ENCODE measurements at places on chromosomes 16 and 17.

GRCh38 chr17:60314423-60314822 lies 77.5 kb downstream of the USP32 start:
- DNase-seq, result no peak

DNA sequence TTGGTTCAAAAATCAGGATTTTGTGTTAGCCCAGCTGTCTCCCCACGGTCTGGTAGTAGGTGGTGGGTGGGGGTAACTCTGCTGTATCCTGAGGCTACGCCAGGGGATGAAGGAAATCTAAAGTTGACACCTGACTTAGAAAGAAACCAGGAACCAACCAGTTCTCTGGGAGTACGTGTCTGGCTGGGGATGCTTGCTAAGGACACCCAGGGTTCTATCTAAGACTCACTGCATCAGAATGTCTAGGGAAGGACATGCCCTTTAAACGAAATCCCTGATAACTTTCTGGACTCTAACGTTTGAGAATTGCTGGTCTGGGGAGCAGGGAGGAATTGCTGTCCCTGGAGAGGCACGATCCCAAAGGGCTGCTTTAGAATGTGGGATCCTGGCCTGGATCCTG lies 39.2 kb upstream of the CES5A start:
- DNase-seq, result no peak

DNA sequence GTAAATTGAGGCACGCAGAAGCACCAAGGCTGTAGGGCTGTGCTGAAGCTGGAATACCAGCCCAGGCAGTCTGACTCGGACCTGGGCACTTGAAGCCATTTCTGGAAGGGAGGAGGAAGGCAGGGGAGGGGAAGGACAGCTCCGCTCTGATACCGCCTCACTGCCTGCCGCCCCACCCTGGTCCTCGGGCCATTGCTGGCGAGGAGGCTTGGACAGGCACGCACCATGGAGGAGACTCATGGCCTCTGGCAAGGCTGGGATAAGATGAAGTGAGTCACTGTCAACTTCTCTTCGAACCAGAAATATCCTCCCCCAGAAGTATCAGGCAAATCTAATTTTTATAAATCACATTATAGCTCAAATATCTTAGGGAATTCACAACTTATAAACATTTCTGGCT lies 81.3 kb downstream of the SDK2 start:
- no peak for DNase-seq

DNA sequence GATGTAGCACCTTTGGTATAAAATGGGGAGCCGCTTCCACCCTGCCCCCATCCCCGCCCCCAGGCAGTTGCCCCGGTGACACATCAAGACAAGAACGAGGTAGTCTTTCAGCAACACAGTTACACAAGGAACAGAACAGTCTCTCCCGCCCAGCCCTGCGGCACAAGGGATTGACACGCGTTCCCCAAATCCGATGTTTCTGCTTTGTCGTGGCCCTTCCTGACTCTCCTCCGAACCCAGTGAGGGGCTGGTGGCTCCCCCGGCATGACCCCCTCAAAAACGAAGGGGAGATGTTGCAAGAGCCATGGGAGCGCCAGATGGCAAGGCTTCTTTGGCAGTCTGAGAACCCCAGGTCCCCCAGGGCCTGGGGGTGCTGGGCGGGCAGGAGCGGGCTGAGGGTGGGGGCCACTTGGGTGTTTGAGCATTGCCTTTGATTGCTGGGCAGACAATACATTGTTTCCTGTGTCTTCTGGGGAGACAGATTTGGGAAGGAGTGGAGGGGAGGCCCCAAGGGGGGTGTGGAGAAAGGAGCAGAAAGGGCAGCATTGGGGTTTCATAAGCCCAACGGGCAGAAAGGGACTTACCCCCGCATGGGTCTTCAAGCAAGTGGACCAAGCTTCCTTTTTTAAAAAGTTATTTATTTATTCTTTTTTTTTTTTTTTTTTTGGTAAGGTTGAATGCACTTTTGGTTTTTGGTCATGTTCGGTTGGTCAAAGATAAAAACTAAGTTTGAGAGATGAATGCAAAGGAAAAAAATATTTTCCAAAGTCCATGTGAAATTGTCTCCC lies 16.6 kb downstream of the COL1A1 start:
- no peak for DNase-seq

GRCh38 chr17:73546770-73547536 lies 97.3 kb downstream of the SDK2 start:
- no peak for DNase-seq

GRCh38 chr16:77536809-77537208 lies 102.0 kb upstream of the ADAMTS18 start:
- no peak for DNase-seq

- peak; percentile 29 for DNase-seq
Observed at GRCh38 chr17:82497483-82498405, 21.8 kb upstream of the FOXK2 start.

DNA sequence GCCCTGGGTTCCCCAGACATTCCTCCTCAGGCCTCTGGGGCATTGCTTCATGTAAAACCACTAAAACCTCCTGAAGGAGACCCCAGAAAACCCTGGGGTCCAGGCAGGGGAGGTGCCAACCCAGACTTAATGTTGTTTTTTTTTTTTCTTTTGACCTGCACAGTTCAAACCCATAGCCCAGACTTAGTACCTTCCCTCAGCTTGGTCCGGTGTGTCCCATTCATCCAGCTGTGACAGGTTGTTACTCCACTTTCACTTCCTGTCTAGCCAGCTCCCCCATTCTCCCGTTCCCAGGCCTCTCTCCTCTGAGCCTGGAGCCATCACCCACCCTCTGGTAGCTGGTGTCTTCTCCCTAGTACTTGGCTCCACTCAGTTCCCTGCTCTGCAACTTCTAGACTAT lies 4.8 kb downstream of the CDR2L start:
- DNase-seq, result no peak

- DNase-seq, result no peak
Observed at GRCh38 chr16:2514333-2515179, 804 bp downstream of the ATP6V0C start.

DNA sequence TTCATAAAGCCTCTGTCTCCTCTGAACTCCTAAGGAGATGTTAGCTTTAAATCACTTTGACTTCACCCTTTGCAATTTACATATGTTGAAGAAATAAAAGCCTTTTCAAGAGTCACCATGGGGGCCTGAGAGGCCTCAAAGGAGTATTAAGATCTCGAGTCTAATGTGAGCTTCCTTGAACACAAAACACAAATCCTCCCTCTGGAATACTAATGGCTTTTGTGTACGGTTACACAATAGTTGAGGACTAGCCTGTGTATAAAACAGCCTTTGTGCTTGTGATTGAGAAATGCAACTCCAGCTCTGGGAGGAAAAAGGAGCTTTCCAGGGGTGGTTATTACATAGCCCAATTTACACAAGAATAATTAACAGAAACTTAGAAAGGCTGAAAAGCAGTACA lies 1140.2 kb downstream of the CDH11 start:
- DNase-seq, result no peak

DNA sequence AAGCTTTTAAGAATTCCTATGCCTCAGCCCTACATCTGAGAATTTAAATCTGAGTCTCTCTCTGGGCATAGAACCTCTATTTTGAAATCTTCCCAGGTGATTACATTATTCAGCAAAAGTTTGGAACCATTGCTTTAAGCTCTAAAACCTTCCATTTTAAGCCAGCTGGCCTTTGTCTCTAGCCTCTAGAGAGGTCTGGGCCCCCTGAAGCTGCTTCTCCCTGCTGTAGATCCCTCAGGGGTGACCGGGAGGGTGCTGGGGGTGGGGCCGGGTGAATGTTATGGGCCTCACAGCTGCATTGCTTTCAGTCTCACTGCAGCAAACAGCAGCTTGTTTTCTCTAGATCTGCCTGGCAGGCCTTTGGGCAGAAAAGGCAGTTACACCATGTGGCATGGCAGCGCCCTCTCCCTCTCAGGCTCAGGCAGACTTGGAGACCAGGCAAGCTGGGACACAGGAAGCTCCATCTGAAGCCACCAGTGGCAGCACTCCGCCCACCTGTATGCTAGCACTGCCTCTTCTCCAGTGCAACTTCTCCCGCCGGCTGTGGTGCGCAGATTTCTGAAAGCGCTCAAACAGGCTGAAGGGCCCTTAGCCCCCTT lies 66.3 kb downstream of the MPRIP start:
- DNase-seq, result no peak

DNA sequence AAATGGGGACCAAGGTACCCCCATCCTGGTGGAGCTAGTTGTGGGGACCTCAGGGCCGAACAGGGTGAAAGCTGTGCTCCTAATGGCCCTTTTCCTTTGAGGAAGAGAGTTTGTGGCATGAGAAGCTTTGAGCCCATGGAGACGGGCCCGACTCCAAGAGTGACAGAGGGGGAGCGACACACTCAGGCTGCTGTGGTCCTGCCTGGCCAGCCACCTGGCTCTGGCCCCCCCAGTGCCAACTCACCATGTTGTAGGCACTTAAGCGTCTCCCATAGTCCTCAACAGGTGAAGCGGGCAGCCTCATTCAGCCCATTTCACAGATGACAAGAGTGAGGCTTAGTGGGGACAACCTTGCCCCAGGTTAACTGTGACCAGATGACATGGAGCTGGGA lies 1.6 kb downstream of the IL21R start:
- no peak for DNase-seq

DNA sequence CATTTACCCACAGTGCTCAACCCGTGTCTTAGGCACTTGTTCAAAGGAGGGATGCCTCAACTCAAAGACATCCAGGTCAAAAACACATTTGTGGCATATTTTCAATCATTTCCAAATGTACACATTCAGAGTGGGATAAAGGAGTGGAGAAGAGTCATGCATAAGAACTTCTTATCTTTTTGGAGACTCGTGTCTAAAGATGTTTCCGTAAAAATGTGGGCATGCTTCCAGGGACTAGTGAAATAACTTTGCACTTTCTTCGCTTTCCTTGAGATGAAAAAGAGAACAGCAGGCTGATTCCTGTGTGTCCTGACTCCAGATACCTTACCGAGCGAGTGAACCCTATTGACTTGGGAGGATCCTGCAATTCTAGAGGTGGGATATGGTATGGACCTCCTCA lies 256.6 kb upstream of the KCNJ16 start:
- DNase-seq, result no peak

DNA sequence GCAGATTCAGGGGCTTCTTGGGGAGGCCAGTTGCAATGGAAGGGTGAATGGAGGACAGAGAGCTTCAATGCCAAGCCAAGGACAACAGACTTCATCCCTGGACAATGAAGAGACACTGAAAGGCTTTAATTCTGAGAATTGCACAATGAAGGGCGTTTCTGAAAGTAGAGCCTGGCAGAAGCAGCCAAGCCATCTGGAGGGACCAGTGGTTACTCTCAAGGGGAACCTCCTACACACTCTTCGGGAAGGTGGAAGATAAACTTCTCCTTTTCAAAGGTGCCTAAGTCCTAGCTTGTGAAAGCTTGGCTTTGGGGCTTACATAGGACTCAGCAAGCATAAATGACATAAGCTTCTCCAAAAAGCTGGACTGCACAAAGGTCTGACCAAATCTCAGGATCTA lies 6.2 kb upstream of the CES1 start:
- no peak for DNase-seq

DNA sequence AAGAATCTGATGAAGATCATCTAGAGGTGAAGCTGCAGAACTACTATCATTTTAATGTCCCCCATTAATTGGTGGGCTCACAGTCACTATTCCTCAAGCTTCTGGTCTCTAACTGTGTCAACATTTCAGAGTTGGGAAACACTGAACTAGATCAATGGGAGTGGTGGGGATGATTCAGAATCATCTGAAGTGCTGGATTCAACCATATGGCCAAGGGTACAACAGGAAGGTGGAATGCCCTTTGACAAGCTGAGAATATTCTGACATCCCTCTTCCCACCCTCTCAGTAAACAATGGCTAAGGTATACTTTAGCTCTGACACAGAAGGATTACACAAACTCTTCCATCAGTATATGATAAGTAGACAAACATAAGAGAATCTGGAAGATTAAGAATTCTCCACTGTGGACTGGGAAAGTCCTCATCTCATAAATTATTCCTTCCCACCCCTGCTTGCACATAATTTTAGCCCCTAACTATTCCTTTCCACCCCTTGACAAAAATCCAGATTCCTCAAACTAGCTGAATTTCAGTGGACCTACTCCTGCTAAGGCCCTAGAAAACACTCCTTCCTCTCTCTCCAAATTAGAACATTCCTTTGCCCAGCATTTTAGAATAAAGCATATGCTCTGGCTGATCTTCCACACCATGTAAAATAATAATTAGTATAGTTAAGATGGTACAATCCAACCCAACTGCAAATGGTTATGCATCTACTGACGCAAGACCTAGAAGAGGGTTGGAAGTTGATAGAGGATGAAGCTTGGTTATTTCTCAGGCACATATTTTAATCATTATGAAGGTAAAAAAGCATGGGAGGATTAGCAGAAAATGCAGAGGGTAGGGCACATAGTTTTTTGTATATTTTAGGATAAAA lies 16.3 kb upstream of the RFFL start:
- DNase-seq, result no peak

- DNase-seq, result no peak
Observed at GRCh38 chr16:81467815-81468214, 23.2 kb downstream of the CMIP start.

All from lung microvascular endothelial cell (primary cell).